ENCODE measurements at places on chromosomes 11 and 22.

DNA sequence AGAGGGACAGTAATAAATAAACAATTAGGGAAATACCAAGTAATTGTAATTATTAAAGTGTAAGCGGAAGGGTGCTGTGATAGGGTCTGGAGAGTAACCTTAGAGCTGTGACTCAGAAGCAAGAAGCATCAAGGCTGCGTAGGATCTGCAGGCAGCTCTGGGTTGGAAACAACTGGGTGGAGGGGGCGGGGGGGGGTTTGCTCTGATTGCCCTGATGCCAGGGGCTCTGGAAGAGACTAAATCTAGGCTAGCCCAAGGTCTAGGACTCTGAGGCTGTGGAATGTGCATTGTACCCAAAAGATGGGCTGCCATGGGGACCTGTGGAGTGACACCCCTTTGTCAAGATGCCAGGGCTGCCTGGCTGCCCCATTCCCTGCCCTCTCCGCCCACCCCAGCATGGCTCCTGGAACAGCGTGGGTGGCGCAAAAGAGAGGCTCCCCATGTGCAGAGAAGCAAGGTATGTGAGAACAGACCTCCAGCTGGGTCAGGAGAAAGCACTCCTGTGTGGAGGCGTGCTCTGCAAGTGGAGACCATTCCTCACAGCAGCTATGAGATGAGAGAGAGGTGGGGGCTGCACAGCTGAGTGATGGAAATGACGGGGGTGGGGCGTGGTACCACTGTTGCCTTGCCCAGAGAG is 101.1 kb upstream of the CRYBB3 start:
- no peak for DNase-seq

GRCh38 chr11:5107285-5107684 is 30.9 kb downstream of the OR52A5 start:
- DNase-seq: no peak

DNA sequence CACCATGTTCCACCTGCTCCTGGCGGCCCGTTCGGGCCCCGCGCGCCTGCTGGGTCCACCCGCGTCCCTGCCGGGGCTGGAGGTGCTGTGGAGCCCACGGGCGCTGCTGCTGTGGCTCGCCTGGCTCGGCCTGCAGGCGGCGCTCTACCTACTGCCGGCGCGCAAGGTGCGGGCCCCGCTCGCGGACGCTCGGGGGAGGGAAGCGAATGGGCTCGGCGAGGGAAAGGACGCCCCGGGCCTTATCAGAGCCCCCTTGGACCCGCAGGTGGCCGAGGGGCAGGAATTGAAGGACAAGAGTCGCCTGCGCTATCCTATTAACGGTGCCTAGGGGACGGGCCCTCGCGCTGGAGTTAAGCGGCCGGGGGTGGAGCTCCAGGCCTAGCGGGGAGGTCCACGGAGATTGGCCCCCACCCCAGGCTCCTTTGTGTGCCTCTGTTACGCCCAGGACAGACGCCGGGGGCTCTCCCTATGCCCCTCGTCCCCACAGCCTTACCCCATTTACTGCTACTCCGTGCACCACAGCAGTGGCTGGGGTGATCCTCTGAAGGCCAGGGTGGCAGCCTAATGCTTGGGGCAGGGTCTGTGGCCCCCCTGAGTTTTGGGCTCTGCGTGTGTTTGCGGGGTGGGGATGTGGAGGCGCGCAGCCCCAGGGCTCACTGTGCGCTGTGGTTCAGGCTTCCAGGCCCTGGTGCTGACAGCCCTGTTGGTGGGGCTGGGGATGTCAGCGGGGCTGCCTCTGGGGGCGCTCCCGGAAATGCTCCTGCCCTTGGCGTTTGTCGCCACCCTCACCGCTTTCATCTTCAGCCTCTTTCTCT is 1.1 kb downstream of the TM7SF2 start:
- DNase-seq: peak; percentile 75

DNA sequence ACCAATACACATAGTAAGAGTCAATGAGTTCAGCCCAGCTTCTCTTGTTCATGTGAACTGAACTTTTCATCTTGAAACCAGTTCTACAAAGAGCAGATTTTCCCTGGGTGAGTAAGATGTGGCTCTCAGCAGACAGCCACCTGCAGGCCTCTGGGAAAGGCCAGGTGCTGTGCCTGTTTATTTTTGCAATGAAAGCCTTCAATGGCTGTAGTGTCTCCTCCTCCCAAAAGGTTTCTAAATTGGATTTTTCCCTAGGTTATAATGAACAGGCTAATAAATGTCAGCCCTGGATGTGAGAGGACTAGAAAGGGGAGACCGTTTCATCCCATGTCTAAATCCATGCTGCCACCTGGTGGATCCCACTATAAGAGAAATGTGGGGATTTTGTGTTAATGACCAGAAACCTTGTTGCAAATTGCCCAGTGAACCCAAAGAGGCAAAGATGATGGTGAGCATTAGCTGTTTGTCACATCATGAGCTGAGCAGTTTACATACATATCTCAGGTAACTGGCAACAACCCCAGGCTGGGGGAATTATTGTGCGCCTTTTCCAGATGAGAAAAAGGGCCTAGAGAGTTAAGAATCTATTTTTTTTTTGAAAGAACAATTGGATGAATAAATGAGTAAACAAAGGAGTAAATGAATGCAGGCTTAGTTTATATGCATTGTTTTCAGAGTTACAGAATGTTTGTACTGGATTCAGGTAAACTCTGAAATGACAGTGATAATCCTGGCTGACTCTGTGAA is 12.7 kb downstream of the C11orf91 start:
- DNase-seq: no peak

GRCh38 chr22:21920341-21921183 is 32.1 kb downstream of the PPM1F start:
- DNase-seq: no peak

- DNase-seq: no peak
Measured at GRCh38 chr11:13415201-13415600, 47.8 kb downstream of the BTBD10 start.

GRCh38 chr11:15744693-15745092 is 611.7 kb downstream of the SOX6 start:
- DNase-seq: no peak

All from naive B cell (primary cell).